Pulmonary artery endothelial cell (primary cell): ENCODE measurements at places on chromosomes 3 and 15.

DNA sequence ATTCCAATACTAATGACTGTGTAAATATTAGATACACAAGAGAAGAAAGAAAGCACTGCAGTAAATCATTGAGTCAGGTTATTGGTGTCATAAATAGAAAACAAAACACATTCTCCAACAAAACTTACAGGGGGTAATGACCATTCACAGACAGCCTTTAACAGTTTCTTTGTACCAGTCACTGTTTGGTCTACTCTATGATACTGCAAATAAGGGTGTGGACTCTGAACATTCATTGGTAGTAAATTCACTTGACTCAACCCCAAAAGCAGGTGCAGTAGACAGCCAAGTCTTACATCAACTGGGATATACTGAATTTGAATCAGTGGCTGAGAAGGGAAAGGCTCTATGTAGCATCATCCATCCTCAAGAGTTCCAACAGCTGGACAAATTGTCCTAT lies 463.5 kb downstream of the FOXP1 start:
- no peak for DNase-seq

DNA sequence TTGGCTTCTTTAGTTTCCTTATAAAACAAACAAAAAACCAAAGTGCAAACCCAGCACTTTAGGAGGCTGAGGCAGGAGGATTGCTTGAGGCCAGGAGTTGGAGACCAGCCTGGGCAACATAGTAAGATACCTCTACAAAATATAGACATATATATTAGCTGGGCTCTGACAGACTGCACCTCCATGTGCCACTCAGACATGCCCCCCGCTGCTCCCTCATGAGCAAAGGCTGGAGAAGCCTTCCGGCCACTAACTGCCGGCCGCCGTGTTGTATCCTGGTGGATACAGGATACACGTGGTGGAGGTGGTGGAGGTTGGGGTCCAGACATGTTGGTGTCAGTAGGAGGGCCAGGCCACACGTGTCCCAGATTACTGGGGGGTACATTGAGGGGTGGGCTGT lies 29.4 kb upstream of the CCR4 start:
- no peak for DNase-seq

GRCh38 chr3:69097407-69098086 lies 12.8 kb downstream of the ARL6IP5 start:
- no peak for DNase-seq

GRCh38 chr3:176041185-176041584 lies 1156.1 kb downstream of the TBL1XR1 start:
- no peak for DNase-seq

DNA sequence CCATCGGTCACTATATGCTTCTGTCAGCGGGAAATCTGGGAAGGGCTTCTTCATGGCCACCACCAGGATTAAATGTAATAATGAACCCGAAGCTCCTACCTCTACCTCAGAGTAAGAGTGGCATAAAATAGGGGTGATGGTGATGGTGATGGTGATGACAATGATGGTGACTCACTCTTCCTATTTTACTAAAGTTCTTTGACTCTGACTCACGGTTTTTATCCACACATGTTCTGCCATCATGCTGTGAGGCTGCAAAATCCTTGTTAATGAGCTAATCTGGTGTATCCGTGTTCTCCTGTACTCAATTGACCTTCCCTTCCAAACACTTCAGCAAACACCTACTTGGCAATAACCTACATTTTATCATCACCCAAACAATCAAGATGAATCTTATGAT lies 18.3 kb upstream of the FOXP1 start:
- DNase-seq = no peak

- DNase-seq = no peak
Observed at GRCh38 chr3:189902230-189903186, 218.2 kb downstream of the P3H2 start.

- peak; percentile 47 for DNase-seq
Observed at GRCh38 chr15:73560501-73561117, 72.6 kb downstream of the NPTN start.

DNA sequence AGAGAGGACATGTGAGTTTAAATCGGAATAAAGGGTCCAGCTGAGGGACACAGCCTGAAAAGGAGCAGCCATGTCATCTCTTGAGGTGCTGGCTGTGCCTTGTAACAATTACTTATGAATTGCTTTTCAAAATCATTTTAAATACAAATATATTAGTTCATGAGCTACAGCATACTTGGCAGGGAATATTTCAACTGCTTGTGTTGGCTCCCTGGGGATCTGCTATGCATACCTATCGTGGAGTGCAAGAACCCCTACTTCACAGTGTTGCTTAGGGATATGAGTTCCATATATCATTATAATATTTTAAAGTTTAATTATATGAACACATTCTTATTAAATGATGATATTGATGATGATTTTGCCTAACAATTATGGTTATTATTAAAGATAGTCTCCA lies 19.1 kb upstream of the P2RY14 start:
- no peak for DNase-seq

- no peak for DNase-seq
Observed at GRCh38 chr3:107966276-107966675, 124.6 kb downstream of the CD47 start.

DNA sequence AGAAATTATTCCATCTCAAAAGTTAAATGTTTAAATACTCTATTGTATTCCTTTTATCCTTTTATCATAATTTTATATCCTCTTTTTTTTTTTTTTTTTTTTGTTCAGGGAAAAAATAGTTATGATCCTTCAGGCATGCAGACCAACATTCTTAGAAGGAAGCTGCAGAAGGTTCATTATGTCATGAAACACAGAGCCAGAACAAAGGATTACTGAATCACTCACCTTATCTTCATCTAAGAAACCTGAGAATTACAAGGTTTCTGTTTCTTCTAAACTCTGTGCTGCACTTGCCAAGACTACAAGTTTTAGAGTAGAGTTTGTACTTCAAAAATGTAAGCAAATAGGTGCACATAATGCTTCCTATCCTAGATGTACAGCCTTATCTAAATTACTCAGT lies 3.3 kb downstream of the PLCH1 start:
- no peak for DNase-seq

- DNase-seq = no peak
Observed at GRCh38 chr3:125025642-125026041, 30.2 kb downstream of the HEG1 start.

GRCh38 chr3:46019707-46020106 lies 7.6 kb downstream of the XCR1 start:
- no peak for DNase-seq

- DNase-seq = no peak
Observed at GRCh38 chr3:10508619-10509260, 3.4 kb upstream of the ATP2B2 start.

GRCh38 chr3:78918361-78919020 lies 849.3 kb downstream of the ROBO1 start:
- no peak for DNase-seq

DNA sequence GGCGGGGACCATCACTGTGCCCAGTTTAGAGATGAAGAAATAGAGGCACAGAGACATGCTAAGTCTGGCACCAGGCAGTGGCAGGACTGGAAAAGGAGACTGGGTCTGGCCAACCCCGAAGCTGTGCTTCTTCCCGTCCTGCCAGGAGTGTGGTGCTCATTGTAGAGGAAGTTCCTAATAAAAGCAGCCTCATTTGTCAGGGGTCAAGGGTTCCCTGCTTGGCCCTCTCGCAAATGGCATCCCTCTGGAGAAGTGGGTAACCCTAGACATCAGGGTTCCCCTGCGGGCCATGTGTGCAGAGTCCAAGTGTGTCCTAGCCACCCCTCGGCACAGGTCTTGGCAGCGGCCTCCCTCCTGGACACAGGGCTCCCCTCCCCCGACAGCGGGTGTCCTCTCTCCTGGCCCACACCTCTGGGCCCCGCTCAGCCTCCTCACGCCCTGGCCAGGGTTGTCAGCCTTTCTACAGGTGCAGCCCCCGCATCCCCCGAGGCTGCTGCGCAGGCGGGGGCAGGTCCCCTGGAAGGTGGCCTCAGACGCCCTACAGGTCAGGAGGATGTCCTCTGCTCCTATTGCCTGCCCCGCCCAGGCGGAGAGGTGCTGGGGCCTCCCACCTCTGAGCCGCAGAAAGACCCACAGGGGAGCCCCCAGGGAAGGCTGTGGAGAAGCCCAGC lies 61.8 kb upstream of the PRR20G start:
- no peak for DNase-seq

DNA sequence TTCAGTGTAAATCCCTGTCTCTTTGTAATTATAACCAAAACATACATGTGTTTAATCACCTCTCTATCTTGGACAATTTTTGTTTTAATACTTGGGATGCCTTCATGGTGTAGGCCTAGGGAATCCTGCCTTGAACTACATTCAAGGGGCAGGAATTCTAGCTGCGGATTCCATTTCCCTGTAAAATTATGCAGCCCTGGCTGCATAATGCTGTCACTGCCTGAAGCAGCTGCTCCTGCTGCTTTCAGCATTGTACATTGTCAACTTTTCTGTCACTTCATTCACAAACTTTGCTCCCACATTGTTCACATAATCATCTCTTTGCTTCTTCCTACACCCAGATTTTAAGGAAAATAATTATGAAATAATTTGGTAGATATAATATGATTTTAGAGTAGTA lies 638.7 kb downstream of the RBMS3 start:
- DNase-seq = no peak

GRCh38 chr3:6120786-6121185 lies 740.1 kb upstream of the GRM7 start:
- no peak for DNase-seq

- no peak for DNase-seq
Observed at GRCh38 chr3:171257251-171258203, 202.7 kb downstream of the TNIK start.

- DNase-seq = no peak
Observed at GRCh38 chr3:137174514-137174913, 216.7 kb downstream of the IL20RB start.

DNA sequence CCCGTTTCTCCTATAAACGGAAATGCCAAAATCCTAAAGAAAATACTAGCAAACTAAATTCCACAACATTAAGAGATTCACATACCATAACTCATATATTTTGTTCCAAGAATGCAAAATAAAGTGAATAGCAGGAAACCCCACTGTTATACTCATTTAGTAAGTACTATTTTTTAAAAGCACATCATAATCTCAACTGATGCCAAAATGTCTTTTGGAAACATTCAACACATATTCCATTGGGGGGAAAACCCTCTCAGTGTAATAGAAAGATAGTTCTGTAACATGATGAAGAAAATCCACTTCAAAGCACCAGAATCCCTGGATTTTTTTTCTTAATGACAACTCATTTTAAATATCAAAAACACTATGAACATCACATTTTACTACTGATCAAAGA lies 93.0 kb upstream of the EIF1B start:
- DNase-seq = no peak

- DNase-seq = no peak
Observed at GRCh38 chr3:47669026-47669749, 90.5 kb upstream of the CSPG5 start.

- peak; percentile 17 for DNase-seq
Observed at GRCh38 chr3:173892547-173892946, 495.0 kb downstream of the NLGN1 start.

GRCh38 chr3:182294696-182295095 lies 498.6 kb upstream of the ATP11B start:
- DNase-seq = no peak

DNA sequence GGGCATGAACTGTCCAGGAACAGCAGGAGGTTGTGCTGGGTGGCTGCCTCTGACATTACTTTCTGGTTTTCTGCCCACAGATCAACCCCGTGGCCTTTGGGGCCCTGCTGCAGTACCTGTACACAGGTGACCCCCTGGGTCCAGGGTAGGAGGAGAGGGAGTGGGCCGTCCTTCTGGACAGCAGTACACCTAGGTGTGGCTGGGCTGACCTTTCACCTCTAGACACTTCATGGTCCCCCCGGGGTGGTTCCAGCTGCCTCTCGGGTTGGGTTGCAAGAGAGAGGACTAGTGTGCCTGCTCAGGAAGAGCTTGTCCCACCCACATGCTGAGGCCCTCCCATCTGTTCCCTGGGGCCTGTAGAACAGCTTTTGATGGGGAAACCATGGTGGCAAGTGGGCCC lies 3.7 kb downstream of the ABTB1 start:
- DNase-seq = no peak

- DNase-seq = no peak
Observed at GRCh38 chr3:41064526-41064925, 134.8 kb upstream of the CTNNB1 start.

DNA sequence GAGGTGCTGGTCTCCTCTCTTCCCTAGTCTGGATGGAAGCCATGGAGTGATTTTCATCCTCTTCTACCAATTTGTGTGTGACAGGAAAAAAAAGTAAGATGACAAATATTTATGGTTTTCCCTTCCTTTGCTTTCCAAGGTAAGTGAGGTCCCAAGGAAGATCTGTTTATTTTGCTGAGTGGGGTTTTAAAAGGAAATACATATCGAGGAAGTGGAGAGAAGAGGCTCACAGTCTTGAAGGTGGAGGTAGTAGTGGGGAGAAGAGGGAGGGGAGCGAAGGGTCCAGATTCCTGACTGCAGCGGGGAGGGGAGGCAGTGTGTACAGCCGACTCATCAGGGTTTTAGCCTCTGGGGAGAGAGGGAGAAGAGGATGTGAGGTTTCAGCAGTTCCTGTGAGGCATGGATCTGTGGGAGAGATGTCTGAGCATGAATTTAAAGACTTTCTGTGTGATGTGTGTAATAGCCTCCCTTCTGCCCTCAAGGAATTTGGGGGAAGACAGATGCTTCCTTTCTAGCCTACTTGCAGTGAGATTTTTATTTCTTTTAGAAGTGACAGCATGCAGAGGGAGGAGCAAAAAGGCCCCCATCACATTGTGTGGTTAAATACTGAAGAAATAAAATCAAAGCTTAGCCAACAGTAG lies 272.4 kb downstream of the THRB start:
- DNase-seq = no peak

GRCh38 chr3:133130168-133130567 lies 92.0 kb downstream of the TMEM108 start:
- no peak for DNase-seq

- DNase-seq = no peak
Observed at GRCh38 chr3:101709126-101709525, 15.3 kb upstream of the CEP97 start.

GRCh38 chr3:170220871-170221270 lies 1.4 kb upstream of the PRKCI start:
- no peak for DNase-seq

DNA sequence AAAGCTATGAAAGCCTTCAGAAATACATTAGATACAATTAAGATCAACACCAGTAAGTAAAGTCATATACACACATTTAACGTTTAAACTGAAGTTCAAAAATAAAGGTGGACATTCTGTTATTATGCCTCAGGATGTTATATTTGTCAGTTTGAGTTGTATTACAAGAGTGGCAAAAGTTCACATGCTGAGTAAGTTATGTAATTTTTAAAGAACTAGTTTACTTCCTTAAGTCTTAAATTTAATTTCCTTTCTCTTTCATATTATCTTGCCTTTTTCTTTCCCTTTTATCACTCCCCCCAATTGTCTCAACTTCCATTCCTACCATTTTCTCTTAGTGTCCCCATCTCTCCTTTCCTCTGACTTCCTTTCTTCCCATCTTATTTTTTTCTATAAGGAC lies 4.9 kb upstream of the GPR87 start:
- DNase-seq = no peak

DNA sequence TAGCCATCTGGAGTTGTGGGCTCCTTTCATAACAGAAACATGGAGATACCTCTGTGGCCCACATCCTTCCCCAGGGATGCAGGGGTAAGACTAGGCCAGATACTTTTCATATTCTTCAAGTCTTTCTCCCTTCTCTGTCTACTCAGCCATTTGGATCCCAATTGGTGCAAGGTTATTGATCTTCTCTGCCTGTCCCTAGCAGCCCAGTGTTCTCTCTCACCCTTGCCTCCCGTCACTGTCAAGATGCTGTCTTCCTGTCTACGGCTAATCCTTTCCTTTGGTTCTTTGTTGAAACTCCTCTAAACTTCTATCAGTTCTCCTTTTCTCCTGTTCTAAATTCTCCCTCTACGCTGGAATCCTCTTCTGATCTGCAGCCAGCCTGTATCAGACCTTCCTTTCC lies 51.3 kb downstream of the SENP2 start:
- no peak for DNase-seq
